Right renal pelvis (tissue), 4 donors: ENCODE measurements at places on chromosomes 11 and 22. TPM values are rescaled to one million over a fixed set of nuclear protein-coding genes. Genes with fewer than 3 reads are reported as not detected.

MTMR3 gene
- polyA plus RNA-seq = 41.6 TPM

OR4C46 gene
- not detected for polyA plus RNA-seq

OR51E2 gene
- 0.70 TPM for polyA plus RNA-seq

ZNF280A gene
- not detected for polyA plus RNA-seq

OR8D1 gene
- polyA plus RNA-seq = not detected

VPREB1 gene
- polyA plus RNA-seq = 0.38 TPM

OR5B12 gene
- polyA plus RNA-seq = not detected

TRIM29 gene
- polyA plus RNA-seq = 3.9 TPM

GP1BB gene
- polyA plus RNA-seq = 5.9 TPM

ART1 gene
- polyA plus RNA-seq = not detected
